Left ventricle myocardium inferior (tissue), 1 donor: ENCODE measurements at places on chromosomes 4 and X.

GRCh38 chr4:64642936-64643335 lies 233.7 kb upstream of the TECRL start:
- H3K4me1 ChIP-seq, result no peaks in the 10 kb centered on the region
- H3K27me3 ChIP-seq, result no peaks in the 10 kb centered on the region
- no peak overlapping the region for H3K4me3 ChIP-seq
- no peak overlapping the region for H3K27ac ChIP-seq
- no peaks in the 10 kb centered on the region for H3K36me3 ChIP-seq

DNA sequence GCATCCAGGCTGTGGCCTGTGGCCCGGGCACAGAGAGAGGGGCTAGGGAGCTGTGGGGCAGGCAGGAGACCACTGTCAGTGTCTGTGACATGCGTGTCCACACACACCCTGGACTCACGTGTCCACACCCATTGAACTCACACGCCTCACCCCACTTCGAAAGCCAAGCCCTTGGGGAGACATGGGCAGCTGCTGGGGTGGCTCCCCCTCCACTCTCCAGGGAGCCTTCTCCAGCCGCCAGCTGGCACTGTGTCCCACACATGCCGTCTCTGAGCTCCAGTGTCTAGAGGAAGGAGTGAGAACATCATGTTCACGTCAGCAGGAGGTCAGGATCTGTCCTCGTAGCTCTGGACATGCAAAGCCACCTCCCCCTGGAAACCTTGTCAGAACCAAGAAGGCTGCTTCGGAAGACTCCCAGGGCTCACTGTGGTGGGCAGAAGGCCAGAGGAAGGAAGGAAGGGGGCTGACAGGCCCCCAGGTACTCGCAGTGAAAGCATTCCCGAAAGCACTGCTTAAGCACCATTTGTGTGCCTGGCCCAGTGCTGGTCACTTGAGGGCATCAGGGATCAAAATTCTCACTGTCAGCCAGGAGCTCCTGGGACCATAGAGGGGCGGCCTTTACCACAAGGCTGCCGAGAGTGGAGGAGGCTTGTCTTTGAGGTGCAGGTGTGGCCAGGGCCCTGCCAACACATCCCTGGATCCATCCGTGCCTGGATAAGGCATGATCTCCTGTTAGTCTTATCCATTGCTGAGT lies 61.4 kb downstream of the HTRA3 start:
- DNase-seq, result peak; percentile 85
- peak overlapping the region; percentile 87 for H3K27ac ChIP-seq
- no peak overlapping the region for H3K4me3 ChIP-seq
- peaks cover 32% of the 10 kb centered on the region for H3K4me1 ChIP-seq
- no peaks in the 10 kb centered on the region for H3K27me3 ChIP-seq
- H3K36me3 ChIP-seq, result no peaks in the 10 kb centered on the region

- H3K4me3 ChIP-seq, result no peak overlapping the region
- no peak for DNase-seq
- no peak overlapping the region for H3K27ac ChIP-seq
- H3K4me1 ChIP-seq, result no peaks in the 10 kb centered on the region
Measured at GRCh38 chrX:123920105-123920785, 41.3 kb upstream of the STAG2 start.

GRCh38 chr4:66562276-66562806 lies 892.1 kb upstream of the EPHA5 start:
- no peaks in the 10 kb centered on the region for H3K27me3 ChIP-seq
- H3K4me3 ChIP-seq, result no peak overlapping the region
- H3K27ac ChIP-seq, result no peak overlapping the region
- no peak for DNase-seq

- no peaks in the 10 kb centered on the region for H3K36me3 ChIP-seq
- H3K4me3 ChIP-seq, result no peak overlapping the region
- H3K27me3 ChIP-seq, result no peaks in the 10 kb centered on the region
- peaks cover 16% of the 10 kb centered on the region for H3K4me1 ChIP-seq
- H3K27ac ChIP-seq, result peak overlapping the region; percentile 43
- no peak for DNase-seq
Measured at GRCh38 chr4:76532805-76533204, 97.8 kb downstream of the SHROOM3 start.

DNA sequence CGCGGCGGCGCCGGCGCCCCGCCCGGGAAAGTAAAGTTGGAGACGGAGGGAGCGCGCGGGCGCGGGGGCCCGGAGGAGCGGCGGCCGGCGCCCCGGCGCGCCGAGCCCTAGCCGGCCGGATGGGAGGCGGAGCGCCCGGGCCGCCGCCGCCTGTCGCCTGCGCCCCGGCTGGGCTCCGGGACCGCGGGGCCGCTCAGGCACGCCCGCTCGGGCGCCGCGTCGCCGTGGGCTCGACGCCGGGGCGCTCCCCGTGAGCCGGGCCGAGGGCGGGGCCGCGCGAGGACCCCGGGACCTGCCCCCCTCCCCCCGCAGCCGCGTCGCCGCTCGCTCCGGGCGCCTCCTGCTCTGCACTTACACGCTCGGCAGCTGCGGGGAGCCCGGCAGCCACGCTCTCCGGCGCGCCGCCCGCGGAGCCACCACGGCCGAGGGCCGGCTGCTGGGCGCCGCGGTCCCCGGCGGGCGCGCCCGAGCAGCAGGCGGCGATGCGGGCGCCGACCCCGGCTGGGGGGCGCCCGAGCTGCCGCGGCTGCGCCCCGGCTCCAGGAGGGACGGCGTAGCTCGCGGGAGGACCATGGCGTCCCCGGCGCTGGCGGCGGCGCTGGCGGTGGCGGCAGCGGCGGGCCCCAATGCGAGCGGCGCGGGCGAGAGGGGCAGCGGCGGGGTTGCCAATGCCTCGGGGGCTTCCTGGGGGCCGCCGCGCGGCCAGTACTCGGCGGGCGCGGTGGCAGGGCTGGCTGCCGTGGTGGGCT lies at the start of gene ADRA2C:
Gene ADRA2C (plus strand): TSS at position 350 of the 749 bp plus-strand sequence. CDS start 222 bp downstream, at position 572.
- peak within 1 kb of the TSS; percentile 62 for H3K4me3 ChIP-seq
- H3K27ac ChIP-seq, result peak within 1 kb of the TSS; percentile 63
- peaks cover 71% of the 10 kb centered on the region for H3K27me3 ChIP-seq
- no peak for DNase-seq

DNA sequence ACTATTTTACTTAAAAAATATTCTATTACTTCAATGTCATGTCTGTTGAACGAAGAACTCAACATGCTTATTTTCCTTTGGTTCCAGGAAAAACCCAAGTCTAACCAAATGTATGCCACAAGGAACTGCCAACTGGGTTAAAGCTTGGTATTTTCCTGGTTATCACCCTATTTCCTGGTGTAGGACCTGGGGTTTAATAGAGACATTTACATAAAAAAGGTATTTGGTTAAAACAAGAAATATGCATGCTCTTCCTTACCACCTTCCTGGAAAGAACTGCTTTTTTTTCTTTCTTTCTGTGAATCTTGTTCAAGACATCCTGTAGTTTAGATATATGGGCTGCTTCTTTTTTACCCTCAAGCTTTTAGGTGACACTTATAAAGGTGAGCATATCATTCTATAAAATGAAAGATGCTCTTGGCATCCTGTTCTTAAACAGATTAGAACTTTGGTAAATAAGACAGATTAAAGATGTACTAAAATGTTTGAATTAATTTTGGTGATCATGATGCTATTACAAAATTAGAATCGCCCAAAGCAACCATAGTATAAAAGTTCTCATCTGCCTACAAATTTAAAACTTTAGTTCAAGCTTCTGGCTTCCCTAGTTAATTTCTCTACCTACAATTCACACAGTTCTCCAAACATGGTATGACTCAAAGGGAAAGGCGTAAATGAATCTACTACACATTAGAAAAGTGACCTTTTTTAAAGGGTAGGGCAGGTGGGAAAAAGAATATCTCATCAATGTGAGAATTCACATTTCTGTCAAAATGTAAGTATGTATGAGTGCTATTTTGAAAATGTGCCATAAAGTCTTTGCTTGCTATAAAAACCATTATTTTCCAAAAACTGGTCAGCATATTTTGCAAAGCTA lies 103.5 kb downstream of the CNOT6L start:
- H3K4me1 ChIP-seq, result no peaks in the 10 kb centered on the region
- DNase-seq, result no peak
- peaks cover 25% of the 10 kb centered on the region for H3K36me3 ChIP-seq
- H3K4me3 ChIP-seq, result no peak overlapping the region
- no peaks in the 10 kb centered on the region for H3K27me3 ChIP-seq

- DNase-seq, result no peak
- no peak overlapping the region for H3K4me3 ChIP-seq
- no peak overlapping the region for H3K27ac ChIP-seq
Measured at GRCh38 chr4:2458546-2459491, 10.1 kb upstream of the RNF4 start.

GRCh38 chr4:154471526-154472331 lies 19.9 kb downstream of the DCHS2 start:
- DNase-seq, result no peak
- H3K4me1 ChIP-seq, result no peaks in the 10 kb centered on the region
- no peak overlapping the region for H3K27ac ChIP-seq
- peaks cover 29% of the 10 kb centered on the region for H3K27me3 ChIP-seq

- H3K4me3 ChIP-seq, result no peak overlapping the region
- H3K27me3 ChIP-seq, result no peaks in the 10 kb centered on the region
- H3K36me3 ChIP-seq, result no peaks in the 10 kb centered on the region
- H3K4me1 ChIP-seq, result no peaks in the 10 kb centered on the region
Measured at GRCh38 chr4:101992446-101992845, 201.9 kb downstream of the BANK1 start.

- no peaks in the 10 kb centered on the region for H3K27me3 ChIP-seq
- peaks cover 28% of the 10 kb centered on the region for H3K36me3 ChIP-seq
- no peak for DNase-seq
- no peak overlapping the region for H3K27ac ChIP-seq
- H3K4me1 ChIP-seq, result no peaks in the 10 kb centered on the region
Measured at GRCh38 chr4:5760246-5760645, 49.2 kb downstream of the EVC start.

DNA sequence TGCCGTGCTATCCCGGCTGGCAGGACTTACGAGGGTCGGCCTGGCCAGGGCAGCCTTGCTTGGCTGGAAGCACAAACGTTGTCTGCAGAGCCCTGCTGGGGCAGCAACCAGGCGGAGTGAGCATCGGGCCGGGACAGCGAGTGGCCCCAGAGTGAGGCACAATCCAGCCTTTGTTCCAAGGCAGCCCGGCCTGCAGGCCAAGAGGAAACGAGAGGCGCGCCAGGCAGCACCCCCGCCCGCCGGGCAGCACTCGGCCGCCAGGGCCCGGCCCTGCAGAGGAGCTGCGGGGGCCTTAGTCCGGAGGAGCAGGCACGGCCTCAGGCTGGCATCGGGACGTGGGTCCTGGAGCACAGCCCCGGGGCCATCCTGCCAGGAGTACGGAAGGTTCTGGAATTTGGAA lies 24.1 kb downstream of the FGFRL1 start:
- H3K4me1 ChIP-seq, result peaks cover 12% of the 10 kb centered on the region
- no peak overlapping the region for H3K4me3 ChIP-seq
- peaks cover 61% of the 10 kb centered on the region for H3K27me3 ChIP-seq
- peak; percentile 48 for DNase-seq

GRCh38 chr4:179007755-179008154 lies 1565.5 kb upstream of the AGA start:
- DNase-seq, result no peak
- H3K4me1 ChIP-seq, result no peaks in the 10 kb centered on the region
- no peak overlapping the region for H3K27ac ChIP-seq
- no peaks in the 10 kb centered on the region for H3K36me3 ChIP-seq
- no peak overlapping the region for H3K4me3 ChIP-seq
- no peaks in the 10 kb centered on the region for H3K27me3 ChIP-seq

GRCh38 chr4:71472946-71473345 lies 134.1 kb downstream of the SLC4A4 start:
- no peak for DNase-seq
- no peaks in the 10 kb centered on the region for H3K36me3 ChIP-seq

GRCh38 chrX:103183912-103184311 lies 31.0 kb upstream of the BEX4 start:
- no peaks in the 10 kb centered on the region for H3K27me3 ChIP-seq
- H3K4me1 ChIP-seq, result no peaks in the 10 kb centered on the region
- H3K27ac ChIP-seq, result no peak overlapping the region

DNA sequence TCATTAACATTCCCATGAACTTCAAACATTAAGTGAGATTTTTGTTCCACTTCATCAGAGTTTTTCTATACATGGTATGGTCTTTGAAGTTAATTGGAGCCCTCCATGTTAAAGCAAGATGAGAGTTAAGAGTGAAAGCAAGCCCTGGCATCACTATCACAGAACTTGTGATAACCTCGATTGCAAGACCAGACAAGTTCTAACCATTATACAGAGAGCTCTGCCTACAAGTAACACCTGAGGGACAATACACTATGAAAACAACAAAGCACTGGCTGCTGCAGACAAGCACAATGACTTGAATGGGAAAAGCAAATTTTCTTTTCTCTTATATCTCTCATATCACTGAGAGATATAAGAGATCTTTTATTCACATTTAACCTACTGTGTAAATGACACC lies 126.6 kb upstream of the GYPA start:
- no peak for DNase-seq
- H3K4me3 ChIP-seq, result no peak overlapping the region
- no peaks in the 10 kb centered on the region for H3K27me3 ChIP-seq
- no peak overlapping the region for H3K27ac ChIP-seq
- H3K36me3 ChIP-seq, result no peaks in the 10 kb centered on the region

GRCh38 chr4:78747475-78747922 lies 28.7 kb upstream of the BMP2K start:
- H3K36me3 ChIP-seq, result no peaks in the 10 kb centered on the region
- DNase-seq, result no peak
- H3K27me3 ChIP-seq, result no peaks in the 10 kb centered on the region
- H3K4me3 ChIP-seq, result no peak overlapping the region

GRCh38 chr4:12050357-12050756 lies 621.7 kb upstream of the HS3ST1 start:
- H3K27ac ChIP-seq, result no peak overlapping the region
- DNase-seq, result no peak
- H3K4me3 ChIP-seq, result no peak overlapping the region
- H3K27me3 ChIP-seq, result no peaks in the 10 kb centered on the region

DNA sequence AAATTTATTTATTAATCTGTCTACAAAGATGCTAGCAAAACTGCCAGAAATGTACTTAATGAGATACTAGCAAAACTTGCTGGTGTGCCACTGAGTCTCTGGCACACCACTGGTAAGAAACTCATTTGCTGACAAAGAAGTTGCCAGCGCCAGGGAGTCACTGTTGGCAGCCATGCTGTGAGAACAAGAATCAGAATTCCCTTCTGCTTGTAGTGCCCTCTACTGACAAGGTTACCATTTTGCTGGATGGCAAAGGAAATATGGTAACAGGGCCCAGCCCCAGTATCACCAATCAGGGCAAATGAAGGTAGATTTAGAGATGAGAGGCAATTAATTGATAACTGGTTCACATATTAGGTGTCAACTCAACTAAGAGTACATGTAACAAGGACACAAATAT lies 750.1 kb upstream of the ADGRL3 start:
- H3K4me3 ChIP-seq, result no peak overlapping the region
- DNase-seq, result no peak
- no peaks in the 10 kb centered on the region for H3K27me3 ChIP-seq
- H3K4me1 ChIP-seq, result no peaks in the 10 kb centered on the region
- no peaks in the 10 kb centered on the region for H3K36me3 ChIP-seq

- H3K4me1 ChIP-seq, result no peaks in the 10 kb centered on the region
- no peaks in the 10 kb centered on the region for H3K27me3 ChIP-seq
- DNase-seq, result no peak
Measured at GRCh38 chr4:105683038-105683437, 25.5 kb downstream of the INTS12 start.

DNA sequence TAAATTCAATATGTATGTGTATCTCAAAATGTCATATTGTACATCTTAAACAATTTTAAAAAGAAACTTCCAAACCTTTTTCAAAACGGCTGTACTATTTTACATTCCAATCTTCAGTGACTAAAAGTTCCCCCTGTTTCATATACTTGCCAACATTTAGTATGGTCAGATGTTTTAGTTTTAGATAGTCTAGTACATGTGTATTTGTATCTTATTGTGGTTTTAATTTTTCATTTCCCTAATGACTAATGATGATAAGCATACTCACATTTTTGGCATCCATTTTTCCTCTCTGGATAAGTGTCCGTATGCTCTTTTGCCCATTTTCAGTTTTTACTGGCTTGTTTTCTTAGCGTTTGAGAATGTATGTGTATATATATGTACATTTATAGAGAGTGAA lies 212.2 kb upstream of the MAGEB18 start:
- no peak overlapping the region for H3K4me3 ChIP-seq
- no peak for DNase-seq
- H3K27me3 ChIP-seq, result no peaks in the 10 kb centered on the region
- no peaks in the 10 kb centered on the region for H3K36me3 ChIP-seq
